SK-N-MC (cell line): ENCODE measurements at places on chromosomes 1 and 21.

- no peak for DNase-seq
Observed at GRCh38 chr1:176773038-176773437, 310.1 kb downstream of the PAPPA2 start.

- no peak for DNase-seq
Observed at GRCh38 chr1:243554686-243555085, 295.4 kb downstream of the AKT3 start.

DNA sequence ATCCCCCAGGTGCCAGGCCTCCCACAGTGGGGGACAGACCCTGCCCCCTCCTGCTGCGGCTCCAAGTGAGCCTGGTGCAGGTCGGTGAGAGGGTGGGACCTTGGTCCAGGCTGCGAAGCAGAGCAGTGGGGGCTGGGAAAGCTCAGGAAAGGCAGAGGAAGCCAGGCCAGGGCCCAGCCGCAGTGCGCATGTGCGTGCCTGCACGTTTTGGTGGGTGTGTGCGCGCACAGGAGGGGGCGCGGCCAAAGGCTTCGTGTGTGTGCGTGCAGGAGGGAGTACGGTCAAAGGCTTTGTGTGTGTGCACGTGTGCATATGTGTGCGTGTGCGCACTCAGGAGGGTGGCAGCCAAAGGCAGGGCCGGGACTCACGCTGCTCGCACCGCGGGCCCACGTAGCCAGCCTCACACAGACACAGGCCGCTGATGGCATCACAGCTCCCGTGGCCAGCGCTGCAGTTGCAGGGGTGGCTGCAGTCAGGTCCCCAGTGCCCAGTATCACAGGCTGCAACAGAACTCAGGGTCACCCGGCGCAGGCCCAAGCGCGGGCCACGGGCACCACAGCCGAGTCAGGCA lies 45.9 kb downstream of the ARHGEF16 start:
- no peak for DNase-seq

DNA sequence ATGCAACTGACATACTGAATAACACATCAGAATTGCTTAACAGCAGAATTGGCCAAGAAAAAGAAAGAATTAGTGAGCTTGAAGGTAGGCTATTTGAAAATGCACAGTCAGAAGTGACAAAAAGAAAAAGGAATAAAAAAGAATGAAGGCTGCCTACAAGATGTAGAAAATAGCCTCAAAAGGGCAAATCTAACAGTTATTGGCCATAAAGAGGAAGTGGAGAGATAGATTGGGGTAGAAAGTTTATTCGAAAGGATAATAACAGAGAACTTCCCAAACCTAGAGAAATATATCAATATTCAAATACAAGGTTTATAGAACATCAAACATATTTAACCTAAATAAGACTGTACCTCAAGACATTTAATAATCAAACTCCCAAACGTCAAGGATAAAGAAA lies 67.5 kb downstream of the ATP6V1G3 start:
- no peak for DNase-seq

GRCh38 chr1:60274422-60275290 lies 201.1 kb upstream of the C1orf87 start:
- no peak for DNase-seq

- no peak for DNase-seq
Observed at GRCh38 chr1:218930472-218931241, 243.0 kb upstream of the LYPLAL1 start.

DNA sequence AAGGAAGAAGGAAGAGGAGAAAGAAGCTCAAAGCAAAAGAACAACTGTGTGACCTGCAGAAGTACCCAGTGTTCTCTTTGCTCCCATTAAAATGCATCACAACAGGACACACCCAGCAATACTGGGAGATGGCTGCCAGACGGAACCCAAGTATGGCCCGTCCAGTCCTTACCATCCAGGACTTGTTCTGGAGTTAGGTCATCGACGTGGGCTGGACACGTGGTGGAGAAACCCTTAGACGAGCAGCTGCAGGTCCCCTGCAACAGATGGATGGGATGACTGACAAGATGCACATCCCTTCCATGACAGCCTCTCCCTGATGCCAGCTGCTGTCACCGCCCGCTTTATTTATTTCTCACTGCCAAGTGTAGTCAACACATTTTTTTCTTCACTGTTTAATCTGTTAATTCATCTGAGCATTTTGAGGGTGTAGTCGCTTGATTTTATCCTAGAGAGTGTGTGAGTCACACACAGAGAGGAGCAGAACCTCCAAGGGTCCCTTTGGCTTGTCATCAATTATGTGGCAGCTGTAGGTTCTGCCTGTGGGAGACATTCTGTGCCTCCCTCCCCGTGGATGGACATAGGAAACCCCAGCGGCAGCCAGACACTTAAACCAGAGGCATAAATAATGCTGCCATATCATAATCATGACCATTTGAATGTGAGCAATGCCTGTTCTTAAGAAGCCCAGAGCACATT lies 80.9 kb downstream of the ABCA4 start:
- DNase-seq: no peak

DNA sequence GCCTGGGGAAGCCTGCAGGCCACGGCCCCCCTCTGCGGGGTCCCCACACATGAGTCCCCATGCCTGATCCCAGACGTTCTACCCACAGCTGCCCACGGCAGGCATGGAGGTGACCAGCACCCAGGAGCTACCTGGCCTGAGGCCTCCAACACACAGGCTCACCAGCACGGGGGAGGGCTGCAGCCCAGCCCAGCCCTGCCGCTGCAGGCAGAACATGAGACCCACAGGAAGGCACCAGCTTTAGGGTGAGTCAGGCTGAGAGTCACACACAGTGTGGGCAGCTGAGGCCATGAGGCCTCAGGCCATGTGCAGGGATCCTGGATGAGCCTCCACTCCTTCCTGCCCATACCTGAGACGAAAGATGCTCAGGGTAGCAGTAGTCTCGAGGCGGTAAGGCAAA lies 121.1 kb downstream of the PSMG1 start:
- DNase-seq: no peak

- no peak for DNase-seq
Observed at GRCh38 chr1:86776108-86776507, 71.7 kb downstream of the SH3GLB1 start.

- no peak for DNase-seq
Observed at GRCh38 chr1:153617663-153618062, 1.5 kb upstream of the S100A14 start.

DNA sequence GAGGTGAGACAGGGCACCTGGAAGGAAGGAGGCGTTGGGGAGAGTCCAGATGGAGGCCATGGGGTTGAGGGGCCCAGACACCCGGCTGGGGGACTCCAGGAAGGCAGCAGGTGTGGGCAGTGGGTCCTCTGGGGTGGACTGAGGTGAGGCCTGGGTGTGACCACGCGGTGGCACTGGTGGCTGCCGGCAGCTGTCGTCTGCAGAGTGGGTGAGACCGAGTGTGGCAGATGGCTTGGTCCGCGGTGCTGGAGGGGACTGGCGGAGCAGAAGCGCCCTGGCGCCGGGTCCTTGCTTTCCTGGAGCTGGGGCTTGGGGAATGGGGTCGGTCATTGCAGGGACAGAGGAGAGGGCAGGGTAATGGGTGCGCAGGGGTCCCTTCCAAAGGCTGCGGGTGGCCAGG lies 12.5 kb downstream of the AGRN start:
- no peak for DNase-seq

- DNase-seq: no peak
Observed at GRCh38 chr1:89771991-89772560, 48.8 kb upstream of the LRRC8D start.

DNA sequence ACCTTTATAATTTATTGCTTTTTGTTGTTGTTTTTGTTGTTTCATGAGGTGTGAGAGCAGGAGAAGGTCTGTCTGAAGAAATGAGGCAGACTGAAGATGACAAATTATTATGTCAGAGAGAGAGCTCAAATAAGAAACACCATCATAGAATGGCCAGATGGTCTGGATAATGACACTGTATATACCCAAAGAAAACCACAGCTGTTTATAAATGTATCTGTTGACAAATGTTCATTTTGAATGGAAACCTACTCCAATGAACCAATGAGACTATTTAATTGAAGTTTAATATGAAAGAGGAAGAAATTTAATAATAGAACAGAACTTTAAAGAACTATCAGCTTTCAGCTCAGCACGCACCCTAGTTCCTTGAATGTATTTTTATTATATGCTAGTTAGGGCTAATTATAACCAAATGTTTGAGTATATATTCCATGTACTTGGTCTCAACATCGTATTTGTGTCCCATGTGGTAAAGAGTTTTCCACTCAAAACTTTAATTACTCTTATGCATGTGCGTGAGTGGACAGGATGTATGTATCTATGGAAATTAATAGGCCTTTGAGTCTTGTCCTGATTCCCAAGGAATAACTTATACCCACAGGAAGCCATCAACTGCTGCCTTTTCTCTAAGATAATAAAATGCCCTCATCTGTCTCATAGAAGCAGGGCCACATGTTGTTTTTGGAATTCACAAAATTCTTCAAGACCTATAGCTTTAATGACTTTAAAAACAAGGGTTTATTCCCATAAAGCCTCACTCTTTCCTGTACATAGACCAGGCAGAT lies 202.7 kb downstream of the KCNK2 start:
- DNase-seq: no peak

DNA sequence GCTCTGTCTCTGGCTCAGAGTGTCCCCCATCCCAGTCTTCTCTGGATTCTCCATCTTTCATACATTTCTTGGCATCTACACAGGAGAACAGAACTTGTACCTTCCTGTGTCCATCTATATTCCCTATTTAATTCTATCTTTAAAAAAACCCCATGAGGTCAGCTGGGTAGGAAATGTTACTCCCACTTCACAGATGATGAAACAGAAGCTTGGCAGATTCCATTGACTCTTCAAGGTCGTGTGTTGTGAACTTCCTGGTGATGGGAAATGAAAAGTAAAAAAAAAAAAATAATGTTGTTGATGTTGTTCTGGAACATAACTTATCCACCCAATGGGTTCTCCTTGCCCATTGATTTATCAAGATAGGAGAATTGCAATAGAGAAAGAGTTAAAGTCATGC lies 8.9 kb downstream of the CHI3L2 start:
- no peak for DNase-seq

- no peak for DNase-seq
Observed at GRCh38 chr1:182622901-182623528, 18.8 kb upstream of the RGS16 start.

DNA sequence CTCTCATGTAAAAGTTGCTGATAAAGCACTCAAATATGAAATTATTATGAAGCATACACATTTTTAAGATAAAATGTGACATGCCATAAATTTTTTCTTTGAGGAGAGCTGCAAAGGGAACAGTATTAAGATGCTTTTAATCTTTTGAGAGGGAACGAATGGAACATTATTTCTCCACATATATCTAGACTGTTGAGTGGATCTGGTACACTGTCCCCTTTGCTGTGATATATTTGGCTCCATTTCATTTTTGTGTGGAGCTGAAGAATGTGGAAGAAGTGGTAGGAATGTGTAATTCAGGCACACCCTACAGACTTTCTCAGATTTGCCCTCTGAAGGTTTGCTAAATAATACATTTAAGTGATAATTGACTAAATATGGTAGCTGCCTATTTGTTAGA lies 31.7 kb downstream of the PGM1 start:
- no peak for DNase-seq

DNA sequence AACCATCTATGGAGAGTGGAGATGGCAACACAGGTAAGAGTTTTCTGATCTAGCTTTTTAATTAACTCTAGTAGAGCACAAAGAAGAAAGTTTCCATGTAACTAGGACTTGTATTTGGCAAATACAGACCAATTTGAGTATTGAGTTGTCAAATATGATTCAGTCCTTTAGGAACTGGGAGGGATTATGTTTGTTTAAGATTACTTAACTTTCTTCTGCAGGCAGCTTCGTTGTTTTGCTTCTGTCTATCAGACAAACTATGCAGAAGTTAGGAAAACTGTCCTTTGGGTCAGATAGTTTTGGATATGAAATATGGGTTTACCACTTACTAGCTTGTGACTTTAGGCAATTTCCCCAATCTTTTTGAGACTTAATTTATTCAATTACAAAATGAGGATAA lies 111.8 kb downstream of the POU2F1 start:
- no peak for DNase-seq

DNA sequence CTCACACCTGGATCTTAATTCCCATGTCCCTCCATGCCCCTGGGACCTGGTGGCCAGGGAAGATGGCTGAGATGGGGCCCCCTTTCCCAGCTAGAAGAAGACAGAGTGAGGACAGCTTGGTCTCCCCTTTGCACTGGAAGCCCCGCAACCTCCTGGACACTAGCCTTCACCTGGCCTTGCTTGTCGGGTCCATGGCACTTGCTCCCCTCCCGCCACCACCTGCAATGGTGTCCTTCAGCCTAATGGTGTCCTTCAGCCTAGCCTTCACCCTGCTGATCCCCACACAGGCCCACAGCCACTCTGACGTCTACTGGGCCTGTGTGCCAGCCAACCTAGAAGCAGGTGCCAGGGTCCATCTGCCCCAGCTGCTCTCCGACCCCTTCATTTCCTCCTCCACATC lies 45.9 kb upstream of the EDN2 start:
- no peak for DNase-seq

GRCh38 chr1:101262060-101262459 lies 25.2 kb downstream of the S1PR1 start:
- peak; percentile 24 for DNase-seq

DNA sequence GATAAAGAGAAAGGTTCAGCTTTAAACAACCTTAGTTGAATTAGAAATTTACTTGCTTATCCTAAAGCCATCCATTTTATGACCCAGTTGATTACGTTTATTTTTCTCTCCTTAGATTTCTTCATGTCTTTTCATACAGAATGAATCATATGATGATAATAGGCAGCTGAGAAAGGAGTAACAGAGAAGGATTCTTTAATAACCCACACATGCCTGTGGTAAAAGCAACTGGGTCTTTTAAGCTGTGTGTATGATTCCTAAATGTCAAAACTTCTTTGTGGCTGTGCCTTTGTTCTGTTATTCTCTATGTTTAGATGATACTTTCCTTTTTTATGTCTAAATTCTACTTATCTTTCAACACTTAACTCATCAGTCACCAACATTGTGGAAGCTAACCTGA lies 626.5 kb downstream of the NCAM2 start:
- no peak for DNase-seq

GRCh38 chr1:61013946-61014667 lies 68.3 kb upstream of the NFIA start:
- no peak for DNase-seq

GRCh38 chr1:81490614-81491013 lies 310.1 kb upstream of the ADGRL2 start:
- no peak for DNase-seq

DNA sequence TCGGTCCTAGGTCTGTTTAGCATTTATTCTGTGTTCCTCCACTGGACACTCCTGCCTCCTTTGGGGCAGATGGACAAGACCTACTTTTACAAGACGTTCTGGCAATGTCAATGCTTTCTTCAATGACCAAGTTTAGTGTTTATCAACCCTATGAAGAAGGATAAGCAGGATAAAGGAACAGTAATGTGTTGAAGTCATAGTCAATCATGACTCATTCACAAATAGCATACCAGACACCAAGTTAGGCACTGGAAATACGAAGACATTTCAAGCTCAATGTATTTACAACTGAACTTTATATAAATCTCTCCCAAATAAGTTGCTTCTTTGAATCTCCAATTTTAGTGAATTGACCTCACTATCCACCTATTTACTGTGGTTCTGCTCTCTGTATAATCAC lies 4.8 kb upstream of the SLC35D1 start:
- DNase-seq: no peak

GRCh38 chr1:87462894-87463293 lies 134.2 kb downstream of the LMO4 start:
- no peak for DNase-seq
